ENCODE measurements at places on chromosomes 2 and 18. TPM values are rescaled to one million over a fixed set of nuclear protein-coding genes. Genes with fewer than 3 reads are reported as not detected.

DNA sequence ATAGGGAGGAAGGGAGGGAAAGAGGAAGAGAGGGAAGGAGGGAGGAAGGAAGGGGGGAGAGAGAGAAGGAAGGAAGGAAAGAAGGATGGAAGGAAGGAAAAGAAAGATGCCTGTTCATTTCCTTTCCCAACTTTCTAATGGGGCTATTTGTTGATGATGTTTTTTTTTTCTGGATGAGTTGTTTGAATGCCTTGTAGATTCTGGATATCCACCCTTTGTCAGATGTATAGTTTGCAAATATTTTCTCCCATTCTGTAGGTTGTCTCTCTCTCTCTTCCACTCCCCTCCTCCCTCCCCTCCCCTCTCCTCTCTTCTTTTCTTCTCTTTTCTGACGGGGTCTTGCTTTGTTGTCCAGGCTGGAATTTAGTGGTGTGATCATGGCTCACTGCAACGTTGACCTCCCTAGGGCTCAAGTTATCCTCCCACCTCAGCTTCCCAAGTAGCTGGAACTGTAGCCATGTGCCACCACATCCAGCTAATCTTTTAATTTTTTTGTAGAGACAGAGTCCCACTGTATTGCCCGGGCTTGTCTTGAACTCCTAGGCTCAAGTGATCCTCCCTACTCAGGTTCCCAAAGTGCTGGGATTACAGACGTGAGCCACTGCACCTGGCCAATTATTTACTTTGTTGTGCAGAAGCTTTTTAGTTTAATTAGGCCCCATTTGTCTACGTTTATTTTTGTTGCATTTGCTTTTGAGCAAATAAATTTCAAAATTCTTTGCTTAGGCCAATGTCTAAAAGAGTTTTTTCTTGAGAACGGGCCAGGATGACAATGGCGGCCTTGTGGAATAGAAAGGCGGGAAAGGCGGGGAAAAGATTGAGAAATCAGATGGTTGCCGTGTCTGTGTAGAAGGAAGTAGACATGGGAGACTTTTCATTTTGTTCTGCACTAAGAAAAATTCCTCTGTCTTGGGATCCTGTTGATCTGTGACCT lies 57.3 kb upstream of the FAM117B start:
- DNase-seq: no peak
- no peaks in the 10 kb centered on the region for H3K27me3 ChIP-seq
- no peaks in the 10 kb centered on the region for H3K4me1 ChIP-seq
- H3K4me3 ChIP-seq: no peak overlapping the region
- no peak overlapping the region for H3K27ac ChIP-seq

Gene MARS2
- polyA plus RNA-seq: 10.1 TPM

DNA sequence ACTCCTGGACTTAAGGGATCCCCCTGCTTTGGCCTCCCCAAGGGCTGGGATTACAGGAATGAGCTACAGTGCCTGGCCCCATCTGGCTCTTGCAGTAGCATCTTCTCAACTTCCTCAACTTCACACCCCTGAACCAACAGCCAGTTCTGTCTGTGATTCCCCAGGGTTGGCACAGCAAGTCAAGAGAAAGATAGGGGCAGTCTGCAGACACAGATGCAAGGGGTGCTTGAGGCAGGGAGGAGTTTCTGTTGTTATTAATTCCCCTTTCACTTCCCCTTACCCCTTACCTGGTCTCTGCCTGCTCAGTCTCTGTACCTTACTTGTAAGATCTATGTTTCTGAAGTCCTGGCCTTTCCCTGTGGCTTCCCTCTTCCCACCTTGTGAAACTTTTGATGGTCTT lies 54.1 kb upstream of the MEX3C start:
- no peaks in the 10 kb centered on the region for H3K36me3 ChIP-seq
- DNase-seq: no peak
- no peaks in the 10 kb centered on the region for H3K27me3 ChIP-seq
- no peak overlapping the region for H3K4me3 ChIP-seq
- H3K4me1 ChIP-seq: no peaks in the 10 kb centered on the region
- no peak overlapping the region for H3K27ac ChIP-seq

Gene SERPINB4
- polyA plus RNA-seq: not detected

Gene CCL20
- polyA plus RNA-seq: 1.6 TPM

GRCh38 chr2:20224716-20225293 lies at the start of gene SDC1:
SDC1 (minus strand) TSS chr2:20225130; CDS start chr2:20224867, 263 bp downstream.
- H3K4me1 ChIP-seq: peaks cover 7% of the 10 kb centered on the region
- H3K36me3 ChIP-seq: no peaks in the 10 kb centered on the region
- H3K27ac ChIP-seq: no peak within 1 kb of the TSS

Gene DSC1
- polyA plus RNA-seq: 3.9 TPM

- H3K36me3 ChIP-seq: no peaks in the 10 kb centered on the region
- no peak overlapping the region for H3K4me3 ChIP-seq
- H3K4me1 ChIP-seq: no peaks in the 10 kb centered on the region
- DNase-seq: no peak
- H3K27ac ChIP-seq: no peak overlapping the region
These were observed 154.1 kb downstream of the EN1 start for GRCh38 chr2:118693287-118693822.

GRCh38 chr2:232833830-232834229 lies 36.2 kb upstream of the SNORC start:
- peaks cover 46% of the 10 kb centered on the region for H3K36me3 ChIP-seq
- H3K27ac ChIP-seq: no peak overlapping the region
- H3K4me1 ChIP-seq: peaks cover 24% of the 10 kb centered on the region

Gene UGT1A3
- not detected for polyA plus RNA-seq

- no peaks in the 10 kb centered on the region for H3K4me1 ChIP-seq
- no peak overlapping the region for H3K27ac ChIP-seq
- no peaks in the 10 kb centered on the region for H3K27me3 ChIP-seq
- no peak overlapping the region for H3K4me3 ChIP-seq
- no peak for DNase-seq
These were observed 22.9 kb upstream of the TMEM87B start for GRCh38 chr2:112032224-112032586.

DNA sequence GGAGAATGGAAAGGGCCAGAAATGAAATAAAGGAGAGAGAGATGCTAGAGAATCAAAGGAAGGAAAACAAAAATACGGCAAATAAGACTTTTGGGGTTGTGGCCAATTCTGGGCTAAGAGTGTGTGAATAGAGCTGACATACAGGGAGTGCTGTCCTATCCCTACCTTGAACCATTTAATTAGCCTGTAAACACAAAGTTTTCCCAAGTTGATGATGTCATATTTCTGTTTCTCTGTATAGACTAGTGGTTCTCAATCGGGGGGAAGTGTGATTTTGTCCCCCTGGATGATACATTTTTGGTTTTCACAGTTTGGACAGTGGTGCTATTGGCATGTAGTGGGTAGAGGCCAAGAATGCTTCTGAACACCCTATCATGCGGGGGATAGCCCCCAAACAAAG lies 148.8 kb downstream of the ACTR3 start:
- no peak overlapping the region for H3K4me3 ChIP-seq
- no peaks in the 10 kb centered on the region for H3K27me3 ChIP-seq
- DNase-seq: no peak

DNA sequence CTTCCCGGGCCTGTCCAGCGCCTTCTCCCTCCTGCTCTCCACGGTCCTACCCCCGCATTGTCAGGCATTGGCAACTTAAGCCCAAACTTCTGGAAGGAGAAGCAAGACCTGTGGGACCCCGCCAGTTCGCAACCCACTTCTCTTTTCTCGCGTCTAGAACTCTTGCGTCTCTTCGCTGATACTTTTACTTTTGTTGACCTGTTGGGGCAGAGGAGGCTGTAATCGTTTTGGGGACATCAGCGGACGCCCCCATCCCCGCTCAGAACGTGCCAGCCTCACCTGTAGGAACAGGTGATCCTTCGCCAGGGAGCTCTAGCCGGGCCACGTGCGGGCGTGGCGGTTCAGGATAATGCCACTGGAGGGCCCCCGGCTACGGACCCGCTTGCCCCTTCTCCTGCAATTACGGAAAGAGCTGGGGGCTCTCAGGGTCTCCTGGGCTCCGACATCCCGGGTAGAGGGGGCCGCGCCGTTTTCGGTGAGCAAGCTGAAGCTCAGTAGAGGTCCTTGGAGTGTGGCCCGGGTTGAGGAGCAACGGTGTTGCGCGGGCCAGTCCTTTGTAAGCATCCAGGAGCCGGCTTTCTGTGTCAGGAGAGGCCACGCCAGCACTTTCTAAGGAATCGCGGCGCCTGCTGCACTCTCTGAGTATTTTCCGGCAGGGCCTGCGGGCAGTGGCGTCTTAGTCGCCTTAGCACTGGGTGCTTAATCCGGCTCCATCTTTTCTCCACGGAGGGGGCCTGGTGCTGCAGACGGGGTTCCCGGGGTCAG lies 1.6 kb downstream of the MTCL1 start:
- no peak overlapping the region for H3K27ac ChIP-seq
- peaks cover 26% of the 10 kb centered on the region for H3K4me1 ChIP-seq
- H3K4me3 ChIP-seq: no peak overlapping the region
- peaks cover 29% of the 10 kb centered on the region for H3K27me3 ChIP-seq

DNA sequence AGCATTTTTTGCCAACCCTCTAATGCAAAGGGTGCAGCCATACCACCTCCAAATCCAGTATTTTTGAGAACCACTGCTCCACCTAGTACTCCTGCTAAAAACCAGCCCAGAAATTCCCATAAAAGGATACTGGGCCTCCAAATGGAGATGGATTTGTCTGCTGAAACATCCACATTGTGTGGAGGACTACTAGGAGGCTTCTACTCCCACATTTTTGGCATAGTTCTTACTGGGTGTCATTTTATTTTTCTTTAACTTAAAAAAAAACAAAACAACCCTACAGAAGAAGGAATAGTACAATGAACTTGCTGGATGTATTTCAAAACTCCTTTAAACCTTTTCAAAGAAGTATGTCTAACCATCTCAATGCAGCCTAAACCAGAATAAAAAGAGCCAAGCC lies 219.2 kb downstream of the SRBD1 start:
- no peaks in the 10 kb centered on the region for H3K27me3 ChIP-seq
- peaks cover 10% of the 10 kb centered on the region for H3K36me3 ChIP-seq
- H3K27ac ChIP-seq: no peak overlapping the region
- H3K4me3 ChIP-seq: no peak overlapping the region
- DNase-seq: no peak

DNA sequence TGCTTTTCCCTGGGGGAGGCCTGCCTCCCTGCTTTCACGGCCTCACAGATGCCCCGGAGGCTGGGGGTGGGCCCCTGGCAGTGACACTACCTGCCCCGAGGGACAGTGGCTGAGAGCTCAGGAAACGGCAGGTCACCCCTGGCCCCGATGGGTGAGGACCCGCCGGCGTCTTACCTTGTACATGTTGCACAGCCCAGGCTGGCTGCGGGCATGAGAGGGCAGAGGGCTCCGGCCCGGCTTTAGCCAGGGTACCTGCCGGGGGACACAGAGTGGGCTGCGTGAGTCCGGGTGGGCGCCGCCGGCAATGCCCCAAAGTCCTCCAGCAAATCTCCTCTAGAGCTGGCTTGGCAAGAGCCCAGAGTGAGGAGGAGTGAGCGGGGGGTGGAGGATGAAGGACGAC lies 122.9 kb downstream of the MBP start:
- no peak overlapping the region for H3K27ac ChIP-seq
- peaks cover 13% of the 10 kb centered on the region for H3K4me1 ChIP-seq
- no peak overlapping the region for H3K4me3 ChIP-seq
- no peaks in the 10 kb centered on the region for H3K27me3 ChIP-seq

GRCh38 chr18:76416911-76417310 lies 78.1 kb downstream of the ZNF516 start:
- DNase-seq: no peak
- H3K36me3 ChIP-seq: no peaks in the 10 kb centered on the region
- no peak overlapping the region for H3K27ac ChIP-seq
- H3K4me3 ChIP-seq: no peak overlapping the region

Gene COL3A1
- polyA plus RNA-seq: not detected

GRCh38 chr18:34809451-34810072 lies 99.5 kb downstream of the DTNA start:
- no peaks in the 10 kb centered on the region for H3K27me3 ChIP-seq
- no peaks in the 10 kb centered on the region for H3K4me1 ChIP-seq
- no peak overlapping the region for H3K27ac ChIP-seq
- H3K4me3 ChIP-seq: no peak overlapping the region
- no peak for DNase-seq

Gene CNNM4
- 0.94 TPM for polyA plus RNA-seq

DNA sequence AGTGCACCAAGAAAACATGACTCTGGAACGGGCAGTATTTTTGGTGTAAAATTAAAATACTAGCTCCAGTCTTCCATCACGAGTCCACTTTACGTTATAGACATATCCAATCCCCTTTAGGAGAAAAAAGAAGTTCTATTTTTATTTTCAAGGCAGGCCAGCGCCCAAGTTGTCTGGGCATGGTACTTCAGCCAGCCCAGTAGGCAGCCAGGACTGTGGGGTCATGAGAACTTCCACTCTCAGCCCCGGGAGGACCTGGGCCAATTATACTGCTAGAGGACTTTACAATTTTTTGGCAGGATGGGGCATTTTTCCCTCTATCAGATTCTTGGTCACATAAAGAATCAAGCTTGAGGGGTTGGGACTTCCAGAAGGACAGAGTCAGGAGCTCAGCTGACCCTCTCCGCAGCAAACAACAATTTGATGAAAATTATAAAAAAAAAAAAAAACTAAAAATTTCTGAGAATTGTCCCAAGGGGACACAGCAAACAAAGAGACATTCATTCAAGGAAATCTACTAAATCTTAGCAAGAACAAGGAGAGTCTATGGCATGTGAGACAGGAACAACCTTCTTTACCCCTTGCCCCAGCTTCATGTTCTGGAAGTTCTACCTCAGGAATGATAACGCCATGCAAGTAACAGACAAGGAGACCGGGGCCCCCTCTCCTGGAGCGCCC lies 37.3 kb upstream of the B3GNT2 start:
- DNase-seq: no peak
- H3K27ac ChIP-seq: no peak overlapping the region
- H3K4me3 ChIP-seq: no peak overlapping the region

DNA sequence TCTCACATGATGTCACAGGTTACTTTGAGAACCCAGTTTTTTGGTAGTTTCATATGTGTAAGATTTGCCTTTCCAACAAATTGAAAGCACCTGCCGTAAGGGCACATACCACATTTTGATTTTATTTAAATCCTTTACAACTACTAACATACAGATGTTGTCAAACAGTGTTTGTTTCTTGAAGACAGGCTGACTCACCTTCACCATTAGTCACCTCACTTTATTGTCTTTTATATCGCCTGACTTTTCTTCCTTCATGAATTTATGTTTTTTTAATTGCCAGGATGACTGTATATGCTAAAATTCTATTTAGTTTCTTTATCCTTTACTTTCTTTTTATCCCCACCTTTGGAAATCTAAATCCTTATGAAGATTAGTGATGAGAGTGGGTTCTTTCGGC lies 886.7 kb downstream of the SUCLG1 start:
- no peaks in the 10 kb centered on the region for H3K36me3 ChIP-seq
- no peaks in the 10 kb centered on the region for H3K4me1 ChIP-seq
- no peak overlapping the region for H3K4me3 ChIP-seq

- H3K4me1 ChIP-seq: no peaks in the 10 kb centered on the region
- no peaks in the 10 kb centered on the region for H3K27me3 ChIP-seq
- no peak overlapping the region for H3K4me3 ChIP-seq
- H3K27ac ChIP-seq: no peak overlapping the region
These were observed 199.1 kb upstream of the NXPH2 start for GRCh38 chr2:138979131-138979785.

GRCh38 chr2:40072442-40073232 lies 293.6 kb upstream of the THUMPD2 start:
- H3K4me1 ChIP-seq: no peaks in the 10 kb centered on the region
- no peak overlapping the region for H3K4me3 ChIP-seq
- DNase-seq: no peak
- H3K36me3 ChIP-seq: no peaks in the 10 kb centered on the region
- no peaks in the 10 kb centered on the region for H3K27me3 ChIP-seq
